Activated CD8-positive, alpha-beta memory T cell treated with anti-CD3 and anti-CD28 coated beads, Interleukin-2, amount 10 ng/mL, durations not matched to agents 7 days and 5 days (primary cell): ENCODE measurements at places on chromosomes 11 and 22.

GRCh38 chr11:16879690-16880089 lies 134.5 kb downstream of the PLEKHA7 start:
- DNase-seq, result no peak

GRCh38 chr22:33780531-33781136 lies 139.6 kb downstream of the LARGE1 start:
- no peak for DNase-seq

DNA sequence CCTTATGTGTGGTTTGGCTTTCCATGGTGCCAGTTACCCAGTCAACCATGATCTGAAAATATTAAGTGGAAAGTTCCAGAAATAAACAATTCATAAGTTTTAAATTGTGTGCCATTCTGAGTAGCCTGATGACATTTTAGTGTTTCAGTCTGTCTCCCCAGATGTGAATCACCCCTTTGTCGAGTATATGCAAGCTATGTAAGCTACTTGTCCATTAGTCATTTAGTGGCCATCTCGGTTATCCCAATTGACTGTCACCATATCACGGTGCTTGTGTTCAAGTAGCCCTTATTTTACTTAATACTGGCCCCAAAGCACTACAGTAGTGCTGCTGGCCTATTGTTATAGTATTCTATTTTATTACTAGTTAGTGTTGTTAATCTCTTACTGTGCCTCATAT lies 44.9 kb downstream of the ATG16L2 start:
- DNase-seq, result no peak

DNA sequence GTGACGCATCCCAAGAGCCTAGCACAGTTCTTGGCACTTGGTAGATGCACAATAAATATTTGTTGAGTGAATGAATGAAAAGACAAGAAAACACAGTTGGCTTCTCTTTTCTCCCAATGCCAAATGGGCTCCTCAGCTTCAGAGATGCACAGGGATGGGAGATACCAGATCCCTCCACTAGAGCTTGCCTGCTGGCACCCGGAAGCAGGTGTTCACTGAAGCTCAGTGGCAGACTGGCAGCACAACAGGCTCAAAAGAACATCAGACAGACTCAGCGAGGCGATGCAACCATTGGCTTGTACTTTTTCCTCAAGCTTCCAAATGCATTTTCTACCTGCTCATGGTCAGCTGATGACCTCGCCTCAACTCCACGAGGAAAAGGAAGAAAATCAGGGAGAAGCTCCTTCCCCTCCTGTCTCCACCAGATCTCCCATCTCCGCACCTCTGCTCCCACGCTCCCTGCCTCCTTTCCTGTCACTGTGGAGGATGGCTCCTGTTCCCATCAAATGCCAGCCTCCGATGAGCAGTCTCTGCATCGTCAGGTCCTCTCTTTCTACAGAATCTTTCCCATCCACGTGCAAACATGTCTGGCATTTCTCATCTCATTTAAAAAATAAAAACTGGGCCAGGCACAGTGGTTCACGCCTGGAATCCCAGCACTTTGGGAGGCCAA lies 5.8 kb downstream of the RAPSN start:
- DNase-seq, result no peak

- no peak for DNase-seq
These were observed 38.2 kb downstream of the CD6 start for GRCh38 chr11:61009392-61010275.

DNA sequence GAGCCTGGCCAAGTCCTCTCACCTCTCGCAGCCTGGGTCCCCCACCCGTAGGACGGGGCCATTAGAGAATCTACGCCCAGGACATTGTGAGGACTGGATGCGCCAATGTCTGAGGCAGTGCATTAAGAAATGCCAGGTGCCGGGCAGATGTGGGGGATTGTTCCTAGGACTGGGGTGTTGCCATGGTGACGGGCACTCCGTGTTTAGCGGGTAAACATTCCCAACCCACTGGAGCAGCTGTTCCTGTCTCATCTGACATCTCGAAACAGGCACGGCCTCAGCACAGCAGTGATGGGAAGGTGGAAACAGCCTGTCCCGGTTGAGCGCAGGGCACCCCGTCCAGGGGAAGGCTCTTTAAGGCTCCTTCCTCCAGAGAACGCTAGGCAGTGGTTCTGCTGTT lies 99.6 kb upstream of the RTL6 start:
- DNase-seq, result no peak

DNA sequence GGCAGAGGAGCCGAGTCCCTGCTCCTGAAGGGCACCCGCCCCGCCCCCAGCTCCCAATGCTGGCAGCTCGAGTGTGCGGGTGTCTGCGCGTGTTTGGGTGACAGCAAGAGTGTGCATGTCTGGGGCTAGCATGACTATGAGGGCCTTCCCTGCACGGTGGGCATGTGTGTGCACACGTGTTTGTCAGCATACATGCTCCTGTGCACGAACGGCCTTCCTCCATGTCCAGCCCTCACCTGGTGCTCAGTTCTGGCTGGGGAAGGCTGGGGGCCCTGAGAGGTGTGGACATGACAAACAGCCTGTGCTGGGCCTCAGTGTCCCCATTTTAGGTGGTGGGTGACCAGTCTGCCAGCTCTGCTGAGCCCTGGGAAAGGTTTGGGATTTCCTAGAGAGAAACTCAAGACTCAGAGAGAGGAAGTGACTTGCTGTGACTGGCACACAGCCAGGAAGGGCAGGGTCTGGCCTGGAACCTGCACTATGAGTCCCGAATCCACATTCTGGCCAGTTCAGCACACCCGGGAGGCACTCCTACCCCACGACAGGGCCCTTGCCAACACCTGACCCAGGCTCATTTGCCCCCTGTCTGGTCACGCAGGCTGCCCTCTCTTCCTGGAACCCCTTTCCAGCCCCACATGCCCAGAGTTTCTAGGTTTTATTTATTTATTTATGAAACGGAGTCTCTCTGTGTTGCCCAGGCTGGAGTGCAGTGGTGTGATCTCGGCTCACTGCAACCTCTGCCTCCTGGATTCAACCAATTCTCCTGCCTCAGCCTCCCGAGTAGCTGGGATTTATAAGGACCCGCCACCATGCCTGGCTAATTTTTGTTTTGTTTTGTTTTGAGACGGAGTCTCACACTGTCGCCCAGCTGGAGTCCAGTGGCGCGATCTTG lies 3.3 kb upstream of the SHISA8 start:
- DNase-seq, result no peak

- DNase-seq, result no peak
These were observed 28.0 kb downstream of the IGLL5 start for GRCh38 chr22:22915670-22916035.

DNA sequence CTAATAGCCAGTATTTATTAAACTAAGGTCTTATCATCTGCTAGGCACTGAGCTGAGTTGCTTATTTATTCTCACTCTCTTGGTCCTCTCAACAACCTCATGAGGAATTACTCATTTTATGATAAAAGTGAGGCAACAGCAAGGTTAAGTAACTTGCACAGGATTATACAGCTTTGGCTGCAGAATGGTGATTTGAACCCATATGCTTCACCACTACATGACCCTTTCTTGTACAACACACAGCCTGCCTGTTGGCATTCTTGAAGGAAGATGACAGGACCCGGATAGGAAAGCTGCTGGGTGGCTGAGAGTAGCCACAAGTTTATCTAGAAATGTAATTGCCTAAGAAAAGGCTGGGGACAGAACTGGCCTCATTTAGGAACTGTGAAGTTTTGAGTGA lies 5.3 kb upstream of the PARVA start:
- DNase-seq, result no peak

DNA sequence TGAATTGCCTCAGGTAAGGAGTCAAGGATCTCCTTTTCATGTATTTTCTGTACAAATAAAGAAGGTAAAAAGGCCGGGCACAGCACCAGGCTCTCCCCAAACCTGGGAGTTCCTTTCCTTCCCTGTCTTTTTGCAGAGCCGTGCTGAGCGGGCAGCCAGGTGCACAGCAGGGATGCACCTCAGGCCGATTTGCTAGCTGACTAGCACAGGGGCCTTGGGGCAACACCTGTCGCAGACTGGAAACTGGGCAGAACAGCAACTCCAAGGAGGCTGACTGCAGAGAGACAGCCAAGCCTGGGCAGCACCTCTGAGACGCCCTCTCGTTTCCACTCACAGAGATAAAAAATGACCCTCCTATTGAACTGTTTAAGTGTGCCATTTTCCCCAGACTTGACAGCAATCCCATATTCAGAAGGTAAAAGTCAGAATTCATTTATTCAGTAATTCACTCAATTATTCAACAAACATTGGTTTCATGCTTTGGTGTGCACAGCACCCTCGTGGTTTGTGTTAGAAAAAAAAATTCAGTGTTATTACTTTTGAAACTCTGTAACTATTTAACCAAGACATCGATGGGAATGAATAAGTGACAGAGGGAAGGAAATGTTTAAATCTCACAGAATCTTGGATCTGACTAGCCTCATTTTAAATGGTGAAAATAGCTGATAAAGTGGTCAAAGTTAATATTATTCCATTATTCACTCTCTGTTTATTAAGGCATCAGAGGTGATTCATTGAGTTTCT lies 120.9 kb downstream of the GALNT18 start:
- no peak for DNase-seq

DNA sequence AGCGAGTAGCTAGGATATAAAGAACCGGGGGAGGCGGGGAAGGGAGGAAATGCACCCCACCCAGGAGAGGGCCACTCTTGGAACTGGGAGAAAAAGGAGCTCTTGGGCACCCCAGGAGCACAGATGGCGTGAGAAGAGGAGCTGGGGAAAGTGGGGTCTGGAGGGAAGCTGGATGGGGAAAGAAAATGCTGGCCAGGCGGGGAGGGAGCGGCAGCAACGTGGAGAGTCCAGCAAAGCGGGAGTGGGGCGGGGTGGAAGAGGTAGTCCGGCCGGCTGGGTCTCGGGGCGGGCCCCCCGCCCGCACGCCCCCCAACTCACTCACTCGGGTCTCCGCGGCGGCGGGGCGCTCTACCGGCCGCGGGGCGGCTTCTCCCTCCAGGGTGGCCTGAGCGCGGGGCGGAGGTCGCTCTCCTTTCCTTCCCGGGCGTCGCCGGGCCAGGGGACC lies 522 bp downstream of the TOB2 start:
- DNase-seq, result peak; percentile 51

- no peak for DNase-seq
These were observed 12.2 kb downstream of the OR8D1 start for GRCh38 chr11:124301548-124301947.

GRCh38 chr22:40007853-40008710 lies 13.3 kb downstream of the FAM83F start:
- no peak for DNase-seq

DNA sequence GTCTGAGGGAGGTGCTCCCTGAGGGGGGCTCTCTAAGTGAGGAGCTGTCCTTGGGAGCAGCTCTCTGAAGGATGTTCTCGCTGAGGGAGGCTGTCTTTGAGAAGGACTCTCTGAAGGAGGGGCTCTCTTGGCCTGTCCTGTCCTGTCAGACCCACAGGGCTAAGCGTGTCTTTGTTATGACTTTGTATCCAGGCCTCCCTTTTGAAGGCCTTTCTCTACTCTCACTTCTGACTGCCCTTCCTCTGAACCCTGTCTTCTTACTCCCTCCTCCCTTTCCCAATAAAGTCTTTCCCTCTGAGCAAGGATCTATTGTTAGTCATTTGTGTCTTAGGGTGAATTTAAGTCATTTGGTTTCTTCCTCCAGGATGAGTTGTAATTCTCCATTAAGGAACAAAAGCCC lies 330.1 kb upstream of the PLET1 start:
- DNase-seq, result no peak

DNA sequence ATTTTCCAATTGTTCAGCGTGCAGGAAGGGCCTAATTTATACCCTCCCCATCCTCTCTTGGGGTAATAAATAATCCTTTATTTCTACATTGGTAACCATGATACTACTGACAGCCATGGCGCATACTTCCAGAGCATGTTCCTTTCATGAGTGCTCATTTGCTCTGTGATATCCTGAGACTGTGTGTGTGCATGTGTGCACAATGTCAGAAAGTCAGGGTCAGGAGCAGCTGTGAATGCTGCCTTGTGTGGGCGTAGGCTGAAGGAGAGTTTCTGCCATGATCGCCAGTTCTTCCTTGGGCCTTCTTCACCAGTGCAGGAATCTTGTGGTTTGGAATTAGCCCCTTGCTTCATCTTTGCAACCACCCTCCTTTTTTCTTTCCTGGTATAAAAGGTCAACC lies 10.2 kb downstream of the TUBA8 start:
- DNase-seq, result no peak

- DNase-seq, result no peak
These were observed 30.2 kb upstream of the P2RY2 start for GRCh38 chr11:73187854-73188253.

DNA sequence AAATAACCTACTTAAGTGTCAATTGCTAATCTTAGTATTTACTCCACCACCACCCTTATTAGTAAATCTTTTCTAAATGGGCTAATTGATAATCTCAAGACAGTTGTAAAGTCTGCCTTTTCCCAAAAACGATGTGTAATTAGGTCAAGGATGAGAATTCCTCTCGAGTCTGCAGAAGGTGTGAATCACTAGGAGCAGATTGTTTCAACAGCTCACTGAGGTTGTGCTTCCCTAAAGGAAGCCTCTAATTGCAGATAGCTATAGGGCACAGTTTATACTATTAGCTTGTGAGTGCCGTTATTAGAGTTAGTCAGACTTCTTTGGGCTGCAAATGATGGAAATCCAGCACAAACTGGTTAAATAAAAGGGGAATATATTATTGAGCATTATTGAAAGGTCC lies 84.9 kb downstream of the C11orf91 start:
- DNase-seq, result no peak

GRCh38 chr22:21919526-21920307 lies 32.9 kb downstream of the PPM1F start:
- DNase-seq, result no peak

GRCh38 chr22:20240447-20240764 lies 27.7 kb downstream of the RTN4R start:
- DNase-seq, result no peak

DNA sequence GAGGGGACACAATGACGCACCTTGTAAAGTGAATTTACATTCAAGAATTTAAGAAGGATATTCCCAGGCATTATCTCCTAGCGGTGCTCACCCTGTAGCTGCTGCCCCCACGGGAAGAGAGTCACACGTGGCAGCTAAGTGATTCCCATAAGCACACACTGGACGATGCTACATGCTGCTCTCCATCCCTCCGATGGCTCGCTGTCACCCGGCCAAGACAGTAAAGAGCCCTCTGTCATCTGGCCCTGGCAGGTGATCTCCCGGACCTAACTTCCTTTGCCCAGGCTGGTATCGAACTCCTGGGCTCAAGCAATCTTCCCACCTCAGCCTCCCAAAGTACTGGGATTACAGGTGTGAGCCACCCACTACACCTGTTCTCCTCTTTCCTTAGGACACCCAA lies 39.9 kb upstream of the IGSF9B start:
- DNase-seq, result no peak
